ENCODE measurements at places on chromosomes 16 and 17.

DNA sequence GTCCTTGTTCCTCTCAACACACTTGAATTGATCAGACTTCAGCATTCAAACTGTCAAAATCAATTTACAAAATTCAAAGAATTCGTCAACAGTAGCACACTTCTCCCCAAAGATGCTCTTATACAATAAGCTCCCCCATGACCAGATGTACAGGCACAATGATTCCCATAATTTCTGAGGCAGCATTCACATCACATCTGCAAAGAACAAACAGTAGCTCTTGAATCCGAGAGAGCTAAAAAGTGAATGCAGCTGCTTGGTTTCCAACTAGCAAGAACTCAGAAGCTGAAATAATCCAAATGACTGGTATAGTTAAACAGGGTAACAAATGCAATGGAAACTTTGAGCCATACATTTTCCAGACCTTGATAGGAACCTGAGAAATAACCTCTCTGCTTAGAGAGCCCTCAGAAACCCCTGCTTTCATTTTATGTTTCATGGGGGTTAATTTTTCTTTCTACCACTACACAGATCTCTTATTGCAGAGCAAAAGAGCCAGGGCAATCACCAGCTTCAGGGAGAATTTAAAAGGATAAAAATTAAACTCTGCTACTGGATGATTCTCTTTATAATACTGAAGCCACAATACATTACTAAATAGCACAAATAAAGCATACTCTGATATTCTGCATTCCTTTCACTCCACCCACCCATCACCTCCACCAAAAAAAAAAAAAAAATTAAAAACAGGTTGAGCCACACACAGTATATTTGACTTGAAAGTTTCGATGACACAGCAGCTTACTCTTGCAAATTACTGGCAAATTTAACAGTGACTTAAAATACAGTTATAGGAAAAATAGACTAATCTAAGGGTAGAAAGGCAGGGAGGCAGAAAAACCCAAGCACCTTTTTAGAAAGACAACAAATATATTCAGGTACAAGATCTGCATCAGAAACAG is 23.1 kb upstream of the TMEM97 start:
- no peak for DNase-seq

GRCh38 chr16:19737306-19738038 is 19.4 kb downstream of the IQCK start:
- no peak for DNase-seq

GRCh38 chr17:68035131-68035522 is 408 bp upstream of the KPNA2 start:
- peak; percentile 94 for DNase-seq

DNA sequence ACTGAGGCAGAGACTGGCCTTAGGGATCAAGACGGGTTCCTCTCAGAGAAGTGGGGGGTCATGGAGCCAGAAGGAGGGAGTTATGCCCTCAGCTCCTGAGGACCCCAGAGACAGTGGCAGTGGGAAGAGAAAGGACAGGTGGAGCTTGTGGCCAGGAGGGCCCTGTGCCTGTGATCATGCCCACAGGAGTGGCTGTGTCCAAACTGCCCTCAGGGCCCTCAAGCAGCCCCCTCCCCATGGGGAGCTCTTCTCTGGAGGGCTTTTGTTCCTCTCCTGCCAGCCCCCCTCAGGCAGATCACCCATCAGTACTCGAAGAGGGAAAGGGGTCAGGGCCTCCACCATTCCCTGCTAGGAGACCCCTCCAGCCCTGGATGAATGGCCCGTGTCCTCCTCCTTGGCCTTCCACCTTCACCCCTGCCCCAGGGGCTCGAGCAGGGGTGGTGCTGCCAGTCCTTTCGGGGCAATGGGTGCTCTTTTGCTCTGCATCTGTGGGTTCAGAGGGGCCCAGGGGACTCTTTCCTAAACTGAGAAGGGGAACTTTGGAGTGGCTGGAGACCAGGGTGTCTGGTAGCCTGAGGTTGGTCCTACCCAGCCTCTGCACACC is 52.7 kb downstream of the BEAN1 start:
- no peak for DNase-seq

DNA sequence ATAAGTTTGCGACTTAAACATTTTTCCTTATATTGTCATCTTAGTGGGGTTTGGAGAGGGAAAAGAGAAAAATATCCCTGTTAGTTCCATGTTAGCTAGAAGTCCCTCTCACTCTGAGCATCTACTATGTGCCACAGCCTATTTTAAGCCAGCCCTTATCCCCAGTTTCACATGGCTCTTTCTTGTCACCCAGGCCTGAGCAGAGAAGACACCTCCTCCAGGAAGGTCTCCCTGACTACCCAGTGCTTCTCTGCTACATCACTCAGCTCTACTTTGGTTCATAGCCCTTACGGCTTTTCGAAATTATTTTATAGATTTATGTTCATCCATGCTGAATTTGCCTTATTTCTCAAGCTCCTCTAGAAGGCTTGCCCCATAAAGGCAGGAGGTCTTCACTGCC is 7.2 kb upstream of the MAP2K3 start:
- no peak for DNase-seq

DNA sequence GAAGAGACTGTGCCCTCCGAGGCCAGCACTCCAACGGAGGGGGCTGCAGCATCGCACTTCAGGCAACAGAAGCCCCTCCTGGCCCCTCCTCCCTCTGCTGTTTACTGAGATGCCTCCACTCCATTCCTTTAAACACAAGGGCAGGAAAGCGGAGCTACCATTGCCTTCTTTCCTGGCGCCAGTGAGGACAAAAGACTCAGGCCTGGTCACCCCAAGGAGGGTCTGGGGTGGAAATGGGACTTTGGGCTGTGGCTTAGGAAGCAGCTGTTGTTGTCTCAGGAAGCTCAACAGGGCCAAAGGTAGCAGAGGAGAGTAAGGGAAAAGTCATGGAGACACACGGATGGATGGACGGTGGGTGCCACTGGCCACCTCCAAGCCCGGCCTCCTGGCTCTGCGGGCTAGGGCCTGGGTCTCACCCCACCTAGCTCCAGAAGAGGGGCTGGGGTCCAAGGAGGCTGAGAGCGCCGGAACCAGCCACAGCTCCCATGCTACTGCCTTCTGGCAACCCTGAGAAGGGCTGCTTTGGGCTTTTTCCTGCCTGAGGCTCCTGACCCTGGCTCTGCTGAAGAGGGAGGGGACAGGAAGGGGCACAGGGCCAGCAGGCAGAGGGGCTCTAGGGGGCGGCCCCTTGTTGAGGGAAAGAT is 11.1 kb downstream of the CD300LG start:
- no peak for DNase-seq

DNA sequence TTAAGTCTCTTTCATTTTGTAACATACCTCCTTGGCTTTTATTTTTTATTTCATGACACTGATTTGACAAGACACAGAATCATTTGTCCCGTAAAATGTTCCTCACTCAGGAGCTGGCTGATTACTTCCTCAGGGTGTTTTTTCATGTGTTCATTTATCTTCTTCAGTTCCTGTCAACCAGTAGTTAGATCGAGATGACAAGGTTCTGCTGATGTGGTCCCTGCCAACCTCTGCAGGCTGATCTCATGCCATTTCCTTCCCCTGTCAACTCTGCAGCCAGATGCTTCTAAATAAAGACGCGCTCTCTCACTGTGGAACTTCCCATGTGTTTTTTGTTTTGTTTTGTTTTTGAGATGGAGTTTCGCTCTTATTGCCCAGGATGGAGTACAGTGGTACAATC is 8.1 kb upstream of the CXCL16 start:
- no peak for DNase-seq

DNA sequence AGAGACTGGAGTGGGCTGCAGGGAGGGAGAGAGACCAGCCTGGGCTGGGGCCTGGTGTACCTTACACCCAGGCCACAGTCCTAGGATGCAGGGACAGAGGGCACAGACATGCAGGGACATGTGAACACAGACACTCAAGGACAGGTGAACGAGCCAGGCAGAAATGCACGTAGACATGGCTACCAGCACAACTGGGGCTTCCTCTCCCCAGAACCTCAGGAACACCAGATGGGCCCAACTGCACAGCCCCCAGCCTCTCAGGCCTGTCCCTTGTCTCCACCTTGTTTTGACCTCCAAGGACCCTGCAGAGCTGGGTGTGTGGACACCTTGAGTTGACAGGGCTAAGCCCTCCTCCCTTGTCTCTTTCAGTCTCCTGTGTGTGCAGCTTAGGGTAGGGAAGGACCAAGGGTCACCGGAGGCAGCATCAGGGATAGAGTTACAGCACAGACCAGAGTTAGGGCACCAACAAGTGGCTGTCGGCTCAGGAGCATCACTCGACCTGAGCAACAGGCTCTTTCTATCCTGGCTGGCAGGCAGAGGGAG is 9.2 kb downstream of the SEZ6 start:
- DNase-seq: no peak

GRCh38 chr17:27824176-27824715 is 23.9 kb upstream of the NOS2 start:
- DNase-seq: no peak

DNA sequence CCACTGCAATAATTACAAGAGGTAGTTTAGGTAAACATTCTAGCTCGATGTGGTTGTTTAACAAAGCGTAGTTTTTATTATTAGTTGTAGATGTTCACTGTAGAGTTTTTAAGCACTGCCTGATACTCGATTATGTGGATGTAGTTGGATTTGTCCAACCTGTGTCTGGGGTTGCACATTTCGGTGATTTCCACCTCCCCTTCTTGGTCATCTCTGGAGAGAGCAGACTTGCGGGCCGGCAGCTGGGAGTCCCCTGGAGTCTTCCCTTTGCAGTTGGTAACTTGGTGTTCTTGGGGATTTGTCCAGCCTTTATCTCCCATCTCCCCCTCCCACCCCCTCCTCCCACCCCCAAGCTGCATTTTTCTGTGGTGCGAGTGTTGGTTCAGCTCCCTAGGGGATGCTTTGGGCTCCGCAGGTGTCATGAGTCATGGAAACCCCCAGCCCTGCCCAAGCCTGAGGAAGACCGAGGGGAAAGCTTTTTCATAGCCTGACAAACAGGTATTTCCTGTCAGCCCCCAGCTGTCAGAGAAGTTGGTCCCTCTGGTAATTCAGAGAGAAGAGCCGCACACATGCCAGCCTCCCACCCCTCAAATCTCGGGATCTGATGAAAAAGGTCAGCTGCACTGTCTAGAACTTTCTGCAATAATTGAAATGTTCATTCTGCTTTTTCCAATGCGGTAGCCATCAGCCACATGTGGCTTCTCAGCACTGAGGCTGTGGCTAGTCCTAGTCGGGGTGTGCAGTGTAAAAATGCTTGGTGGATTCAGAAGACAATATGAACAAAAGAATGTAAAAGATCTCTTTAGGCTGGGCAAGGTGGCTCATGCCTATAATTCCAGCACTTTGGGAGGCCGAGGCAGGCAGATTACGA is 50.3 kb downstream of the KSR1 start:
- DNase-seq: no peak

- no peak for DNase-seq
Measured at GRCh38 chr16:27301236-27301861, 12.4 kb upstream of the IL4R start.

- DNase-seq: peak; percentile 53
Measured at GRCh38 chr17:16991349-16992009, 19.6 kb upstream of the TNFRSF13B start.

DNA sequence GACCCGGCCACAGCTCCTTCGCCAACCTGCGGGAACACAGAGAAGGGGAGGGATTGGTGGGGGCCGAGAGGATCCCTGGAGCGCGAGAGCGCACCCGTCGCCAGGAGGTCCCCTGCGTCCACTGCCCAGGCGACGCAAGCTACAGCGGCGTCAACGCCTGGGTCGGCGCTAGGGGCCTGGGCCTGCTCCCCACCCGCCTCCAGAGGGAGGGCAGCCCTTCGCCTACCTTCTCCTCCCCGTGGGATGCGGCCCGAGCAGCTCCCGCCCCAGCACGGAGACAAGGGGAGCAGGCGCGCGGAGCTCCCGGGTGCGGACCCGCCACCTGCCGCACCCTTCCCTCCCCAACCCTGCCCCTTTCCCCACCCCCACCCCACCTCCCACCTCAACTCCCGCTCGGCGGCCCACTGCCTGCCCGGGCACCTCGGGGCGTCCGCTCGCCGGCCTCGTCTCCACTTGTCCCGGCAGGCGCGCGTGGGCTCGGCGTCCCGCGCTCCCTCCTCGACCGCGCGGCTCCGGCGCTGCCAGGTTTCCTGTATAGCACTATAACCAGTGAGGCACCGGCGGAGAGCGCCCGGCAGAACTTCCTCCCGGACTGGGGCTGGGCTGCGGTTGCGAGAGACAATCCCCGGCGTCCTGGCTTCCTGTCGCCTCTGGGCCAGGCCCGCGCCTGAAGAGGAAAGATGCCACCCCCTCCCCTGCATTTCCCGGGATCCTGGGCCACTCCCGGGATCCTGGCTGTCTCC is 119.1 kb upstream of the SMURF2 start:
- no peak for DNase-seq

- no peak for DNase-seq
Measured at GRCh38 chr17:42359133-42359532, 29.1 kb downstream of the STAT3 start.

DNA sequence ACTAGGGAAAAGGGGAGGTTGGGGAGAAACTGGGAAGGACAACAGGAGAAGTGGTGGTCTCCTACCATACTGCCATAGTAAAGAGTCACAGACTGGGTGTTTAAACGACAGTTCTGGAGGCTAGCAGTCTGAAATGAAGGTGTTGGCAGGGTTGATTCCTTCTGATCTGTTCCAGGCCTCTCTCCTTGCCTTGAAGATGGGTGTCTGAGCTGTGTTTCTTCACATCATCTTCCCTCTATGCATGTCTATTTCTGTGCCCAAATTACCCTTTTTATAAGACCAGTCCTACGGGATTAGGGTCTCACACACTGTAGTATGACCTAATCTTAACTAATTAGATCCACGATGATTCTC is 79.8 kb upstream of the TMEM97 start:
- no peak for DNase-seq

DNA sequence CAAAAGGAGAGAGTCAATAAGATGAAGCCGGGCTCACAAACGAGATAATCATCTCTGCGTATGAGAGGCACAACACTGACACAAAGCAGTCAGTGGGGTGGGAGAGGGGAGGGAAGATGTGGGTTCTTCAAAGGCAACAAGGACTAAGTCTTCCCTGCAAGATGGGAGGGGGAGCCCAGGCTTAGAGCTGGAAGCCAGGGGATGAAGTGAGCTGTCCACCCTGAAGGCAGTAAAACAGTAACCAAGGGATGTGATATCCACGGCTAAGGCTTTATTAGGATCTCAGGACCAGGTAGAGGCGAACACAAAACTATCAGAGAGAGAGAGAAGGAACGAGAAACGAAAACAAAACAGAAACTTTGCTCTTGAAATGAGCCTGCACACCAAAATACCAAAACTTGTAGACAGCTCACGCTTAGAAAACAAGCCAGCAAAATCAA is 115.9 kb downstream of the DYNLRB2 start:
- no peak for DNase-seq

- DNase-seq: no peak
Measured at GRCh38 chr17:78592991-78593329, 15.8 kb upstream of the DNAH17 start.

Measured in amygdala (tissue), 56 donors.